ENCODE measurements at places on chromosomes 16 and 17.

- no peak for DNase-seq
These were observed 1.7 kb upstream of the USP43 start for GRCh38 chr17:9643611-9644010.

DNA sequence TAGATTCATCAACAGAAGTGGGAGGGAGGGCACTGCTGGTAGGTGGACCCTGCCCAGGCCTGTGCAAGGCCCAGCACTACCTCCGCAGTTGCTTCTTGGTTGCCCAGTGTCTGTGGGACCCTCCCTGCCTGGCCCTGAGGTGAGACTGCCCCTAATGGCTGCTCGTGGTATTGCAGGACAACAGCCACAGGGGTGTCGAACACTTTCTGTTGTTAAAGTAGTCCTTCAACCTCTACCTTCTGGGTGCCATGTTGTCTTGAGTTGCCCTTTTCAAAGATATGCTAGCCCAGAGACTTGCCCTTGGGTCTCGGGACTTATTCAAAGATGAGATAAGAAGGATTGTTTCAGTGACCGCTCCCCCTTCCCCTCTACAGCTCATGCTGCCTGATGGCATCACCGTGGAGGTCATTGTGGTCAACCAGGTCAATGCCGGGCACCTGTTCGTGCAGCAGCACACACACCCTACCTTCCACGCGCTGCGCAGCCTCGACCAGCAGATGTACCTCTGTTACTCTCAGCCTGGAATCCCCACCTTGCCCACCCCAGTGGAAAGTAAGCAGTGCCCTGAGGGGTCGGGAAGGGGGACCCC is 29.1 kb downstream of the AKAP1 start:
- DNase-seq = no peak

DNA sequence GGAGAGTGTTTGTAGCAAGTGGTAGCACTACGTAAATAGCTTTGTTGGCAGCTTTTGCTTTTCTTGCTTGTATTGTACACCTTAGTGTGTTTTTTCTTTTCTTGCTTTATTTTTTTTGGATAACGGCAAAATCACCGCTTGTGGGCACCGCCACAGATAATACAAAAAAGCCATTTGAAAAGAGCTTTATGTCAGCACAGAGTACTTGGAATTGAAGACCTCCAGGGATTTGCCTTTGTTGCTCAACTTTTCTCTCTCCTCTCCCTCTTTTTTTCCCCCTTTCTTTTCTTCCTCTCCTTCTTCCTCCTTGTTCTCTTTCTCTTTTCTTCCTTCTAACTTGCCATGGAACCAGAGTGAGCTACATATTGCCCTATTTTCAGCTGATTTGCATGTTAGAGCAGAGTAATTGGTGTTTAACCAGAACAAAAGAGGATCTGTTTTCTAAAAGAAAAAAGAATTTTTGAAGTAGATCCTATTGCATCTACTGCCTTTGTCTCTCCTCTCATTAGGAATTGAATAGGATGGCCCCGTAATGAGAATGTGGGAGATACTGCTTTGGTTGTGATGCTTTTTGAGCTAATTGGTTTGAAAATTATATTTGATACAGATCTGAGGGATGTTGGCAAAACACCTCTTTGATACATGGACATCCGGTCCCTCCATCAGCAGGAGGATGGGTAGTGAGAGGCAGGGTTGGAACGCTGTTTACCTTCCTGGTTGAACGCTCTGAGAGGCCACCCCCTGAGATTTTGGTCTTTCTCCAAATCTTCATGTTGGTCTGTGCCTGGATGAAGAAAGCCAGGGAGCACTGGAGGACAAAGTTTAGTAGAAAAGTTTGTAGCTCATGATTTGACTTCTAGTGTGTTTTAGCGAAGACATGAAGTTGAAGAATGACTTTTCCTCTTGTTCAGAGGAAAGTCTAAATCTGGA is 85.6 kb downstream of the MSI2 start:
- no peak for DNase-seq

DNA sequence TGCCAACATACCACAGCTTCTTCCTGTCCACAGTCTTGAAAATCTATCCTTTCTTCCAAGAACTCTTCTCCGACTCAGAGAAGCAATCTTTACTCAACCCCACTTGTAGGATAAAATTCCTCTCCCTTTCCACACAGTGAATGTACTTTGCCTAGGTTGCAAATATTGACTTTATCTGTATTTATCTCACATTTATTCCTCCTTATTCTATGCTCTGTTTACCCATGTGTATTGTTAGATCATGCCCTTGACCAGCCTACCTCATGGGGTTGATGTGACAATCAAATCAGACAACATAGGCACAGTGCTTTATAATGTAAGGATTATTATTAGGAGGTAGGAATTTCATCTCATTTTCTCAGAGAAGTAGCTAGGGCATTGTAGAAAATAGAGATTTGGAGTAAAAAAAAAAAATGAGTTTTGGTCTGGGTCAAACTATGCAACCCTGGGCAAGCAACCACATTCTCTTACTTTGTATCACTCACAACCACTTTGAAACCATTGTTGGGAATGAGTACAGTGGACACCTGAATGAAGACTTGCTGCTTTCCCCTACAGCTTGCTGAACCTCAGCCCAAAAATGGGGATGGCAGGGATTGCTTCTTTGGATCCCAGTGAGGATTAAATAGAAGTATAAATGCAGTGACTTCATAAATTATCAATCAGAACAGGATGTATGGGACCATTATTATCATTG is 9.1 kb upstream of the SLC35B1 start:
- no peak for DNase-seq

DNA sequence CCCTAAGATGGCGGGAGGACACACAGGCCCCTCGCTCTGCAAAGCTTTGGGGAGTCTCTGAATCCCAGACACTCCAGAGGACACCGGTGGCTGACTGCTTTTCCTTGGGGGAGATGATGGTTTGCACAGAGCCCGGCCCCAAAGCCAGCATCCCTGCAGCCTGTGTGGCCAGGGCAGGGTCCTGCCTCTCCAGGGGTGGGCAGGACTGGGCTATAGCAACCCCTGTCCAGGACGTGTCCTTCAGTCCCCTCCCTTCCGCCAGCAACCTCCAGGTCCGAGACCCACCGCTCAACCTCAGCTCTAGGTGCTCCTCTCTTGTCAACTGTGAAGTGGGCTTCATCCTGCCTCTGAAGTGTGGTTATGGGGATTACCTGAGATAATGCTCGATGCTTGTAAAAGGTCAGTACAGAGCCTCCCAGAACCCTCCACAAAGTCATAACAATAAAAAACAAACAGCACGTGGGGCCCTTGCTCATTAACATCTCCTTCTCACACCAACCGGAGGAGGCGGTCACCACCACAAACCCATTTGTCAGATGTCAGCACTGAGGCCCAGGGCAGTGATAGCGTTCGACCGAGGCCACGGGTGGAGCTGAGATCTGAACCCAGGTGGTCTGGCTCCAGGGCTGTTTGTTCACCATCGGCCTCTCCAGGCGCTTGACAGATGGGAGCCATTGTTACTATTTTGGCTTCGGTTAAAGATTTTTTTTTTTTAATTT is 304.8 kb downstream of the IRF8 start:
- no peak for DNase-seq

- DNase-seq = no peak
These were observed 3.4 kb upstream of the ZNF385C start for GRCh38 chr17:42101513-42102292.

All from NCI-H2107 (cell line).